ENCODE measurements at places on chromosomes 13 and 19.

DNA sequence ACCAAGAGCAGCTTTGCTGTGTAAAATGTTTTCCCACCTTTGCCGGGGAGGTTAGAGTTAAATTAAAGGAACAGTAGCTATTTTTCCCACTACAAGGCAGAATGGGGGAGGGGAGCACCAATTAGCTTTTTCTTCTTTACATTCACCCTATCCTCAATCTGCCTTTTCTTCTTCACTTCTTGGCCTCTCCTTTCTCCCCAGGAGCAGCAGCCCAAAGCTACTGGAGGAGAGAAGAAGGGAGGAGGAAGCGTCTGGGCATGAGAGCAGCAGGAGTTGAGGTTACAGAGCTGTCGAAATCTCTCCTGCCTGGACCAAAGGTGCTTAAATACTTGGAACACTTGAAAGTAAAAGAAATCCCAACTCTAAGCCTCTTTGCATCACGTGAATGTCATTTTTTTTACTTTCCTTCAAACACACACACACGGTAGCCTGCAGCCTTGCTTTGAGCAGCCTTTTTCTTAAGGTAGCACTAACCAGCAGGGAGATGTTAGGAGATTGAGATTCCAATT lies 39.0 kb upstream of the WASF3 start:
- DNase-seq: no peak

DNA sequence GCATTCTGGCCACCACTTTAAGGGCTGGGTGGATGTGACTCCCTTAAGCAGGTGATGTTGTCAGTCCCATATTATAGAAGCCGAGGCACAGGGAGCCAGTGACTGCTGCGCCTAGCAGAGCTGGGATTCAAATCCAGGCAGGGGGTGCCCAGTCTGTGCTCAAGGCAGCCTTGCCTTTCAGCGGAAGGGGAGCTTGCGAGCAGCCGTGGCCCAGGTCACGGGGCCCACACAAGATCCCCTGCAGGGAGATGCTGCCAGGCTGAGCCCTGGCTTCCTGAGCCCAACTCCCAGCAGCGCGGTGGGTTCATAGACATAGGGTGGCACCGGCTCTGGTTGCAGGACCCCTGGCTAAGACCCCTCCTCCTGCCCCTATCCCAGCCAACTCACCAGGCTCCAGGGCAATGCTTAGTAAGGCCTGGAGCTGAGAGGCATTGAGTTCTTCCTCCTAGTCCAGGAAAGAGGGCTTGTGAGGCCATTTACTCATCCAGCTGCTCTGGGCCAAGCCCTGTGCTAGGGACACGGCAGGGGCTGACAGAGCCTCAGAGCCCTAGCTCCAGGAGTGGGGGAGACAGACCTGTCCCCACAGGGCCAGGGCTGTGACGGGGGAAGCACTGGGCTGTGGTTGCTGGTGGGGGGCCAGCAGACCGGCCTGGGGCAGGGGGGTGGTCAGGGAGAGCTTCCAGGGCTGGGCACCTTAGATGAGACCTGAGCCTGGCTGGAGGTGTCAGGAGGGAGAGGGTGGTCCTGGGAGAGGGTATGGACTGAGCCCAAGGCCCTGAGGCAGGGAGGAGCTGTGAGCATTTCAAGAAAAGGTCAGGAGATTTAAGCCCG lies 9.6 kb downstream of the CAPN12 start:
- no peak for DNase-seq

DNA sequence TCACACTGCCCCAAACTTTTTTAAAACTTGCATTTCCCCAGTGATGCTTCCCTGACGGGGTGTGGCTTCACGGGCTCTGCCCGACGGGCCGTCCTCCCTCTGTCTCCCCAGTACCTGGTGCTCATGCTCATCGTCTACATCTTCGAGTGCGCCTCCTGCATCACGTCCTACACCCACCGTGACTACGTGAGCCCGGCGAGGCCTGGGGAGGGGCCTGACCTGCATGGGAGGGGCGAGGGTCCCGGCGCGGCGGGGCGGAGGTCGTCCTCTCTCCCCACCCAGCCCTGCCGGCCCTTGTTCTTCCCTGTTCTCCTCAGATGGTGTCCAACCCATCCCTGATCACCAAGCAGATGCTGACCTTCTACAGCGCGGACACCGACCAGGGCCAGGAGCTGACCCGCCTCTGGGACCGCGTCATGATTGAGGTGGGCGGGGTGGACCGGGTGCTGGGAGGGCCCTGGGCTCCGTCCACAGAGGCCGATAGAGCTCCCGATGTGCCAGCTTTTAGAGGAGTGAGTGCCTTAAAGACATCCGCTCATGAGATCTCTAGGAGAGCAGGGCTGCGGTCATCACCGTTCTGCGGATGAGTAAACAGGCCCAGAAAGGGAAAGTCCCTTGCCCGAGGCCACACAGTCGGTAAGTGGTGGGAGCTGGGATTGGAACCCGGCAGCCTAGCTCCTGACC lies 6.9 kb downstream of the UPK1A start:
- no peak for DNase-seq

- DNase-seq: no peak
Measured at GRCh38 chr13:31793246-31793645, 53.9 kb downstream of the RXFP2 start.

GRCh38 chr13:60143775-60144174 lies 20.0 kb downstream of the DIAPH3 start:
- no peak for DNase-seq

GRCh38 chr13:22161871-22162270 lies 491.0 kb downstream of the FGF9 start:
- DNase-seq: no peak

GRCh38 chr13:94707400-94708021 lies 4.8 kb downstream of the SOX21 start:
- DNase-seq: no peak

- DNase-seq: no peak
Measured at GRCh38 chr13:77514336-77514726, 21.2 kb upstream of the SCEL start.

GRCh38 chr13:43304945-43305344 lies 281.6 kb downstream of the DNAJC15 start:
- DNase-seq: no peak

DNA sequence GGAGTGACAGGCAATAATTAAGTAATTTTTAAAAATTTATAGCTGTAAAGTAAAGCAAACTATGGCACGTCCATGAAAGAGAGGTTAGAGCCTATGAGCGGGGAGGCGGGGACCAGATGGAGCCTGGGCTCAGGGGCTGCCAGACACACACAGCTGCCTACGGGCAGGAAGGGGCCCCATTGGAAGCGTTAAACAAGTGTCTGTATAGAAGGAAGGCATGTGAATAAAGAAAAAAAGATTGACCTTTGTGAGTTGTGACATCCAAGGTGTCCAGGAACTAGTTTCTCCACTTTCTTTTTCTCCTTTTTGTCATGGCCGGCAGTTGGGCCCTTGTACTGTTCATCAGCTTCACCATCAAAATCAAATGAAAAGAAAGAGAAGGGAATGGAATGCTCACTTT lies 56.8 kb downstream of the LRCH1 start:
- DNase-seq: no peak

GRCh38 chr19:44623080-44623479 lies 9.7 kb downstream of the IGSF23 start:
- no peak for DNase-seq

- DNase-seq: no peak
Measured at GRCh38 chr13:100523981-100524386, 64.6 kb downstream of the GGACT start.

DNA sequence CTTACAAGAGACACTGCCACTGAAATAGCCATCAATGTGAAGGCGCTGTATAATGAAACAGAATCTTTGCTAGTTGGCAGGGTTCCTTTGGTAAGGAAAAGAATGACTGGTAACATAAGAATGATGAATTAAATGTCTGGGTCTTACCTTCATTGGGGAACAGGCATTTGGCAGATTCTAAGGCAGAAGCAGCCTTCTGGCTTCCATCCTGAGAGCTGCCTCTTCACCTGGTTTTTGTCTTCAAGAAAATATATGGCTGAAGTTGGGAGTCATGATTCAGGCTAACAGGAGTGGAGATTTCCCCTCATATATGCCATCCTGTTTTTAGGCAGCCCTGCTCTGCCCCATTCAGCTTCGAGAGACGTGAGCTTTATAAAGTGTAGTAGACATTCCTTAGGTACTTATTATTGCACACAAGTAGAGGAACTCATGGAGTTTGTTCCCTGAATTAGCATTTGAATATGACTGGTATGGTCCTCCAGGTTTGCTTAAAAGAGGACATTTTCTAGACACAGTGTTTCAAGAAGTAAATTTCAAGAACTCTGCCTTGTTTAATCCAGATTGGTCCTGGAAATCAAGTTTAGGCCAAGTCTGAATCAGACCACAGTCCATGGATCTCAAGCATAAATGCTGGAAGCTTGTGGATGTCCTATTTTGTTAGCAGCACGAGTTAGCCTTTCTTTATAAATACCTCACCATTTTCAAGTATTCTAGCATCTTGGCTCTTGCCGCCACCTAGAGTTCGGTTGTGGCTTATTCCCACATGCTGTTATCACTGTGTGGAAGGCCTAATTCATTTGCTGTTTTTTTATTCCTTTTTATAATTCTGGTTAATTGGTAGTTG lies 56.2 kb upstream of the AKAP11 start:
- DNase-seq: no peak

GRCh38 chr19:16376649-16377048 lies 52.0 kb downstream of the KLF2 start:
- DNase-seq: no peak

DNA sequence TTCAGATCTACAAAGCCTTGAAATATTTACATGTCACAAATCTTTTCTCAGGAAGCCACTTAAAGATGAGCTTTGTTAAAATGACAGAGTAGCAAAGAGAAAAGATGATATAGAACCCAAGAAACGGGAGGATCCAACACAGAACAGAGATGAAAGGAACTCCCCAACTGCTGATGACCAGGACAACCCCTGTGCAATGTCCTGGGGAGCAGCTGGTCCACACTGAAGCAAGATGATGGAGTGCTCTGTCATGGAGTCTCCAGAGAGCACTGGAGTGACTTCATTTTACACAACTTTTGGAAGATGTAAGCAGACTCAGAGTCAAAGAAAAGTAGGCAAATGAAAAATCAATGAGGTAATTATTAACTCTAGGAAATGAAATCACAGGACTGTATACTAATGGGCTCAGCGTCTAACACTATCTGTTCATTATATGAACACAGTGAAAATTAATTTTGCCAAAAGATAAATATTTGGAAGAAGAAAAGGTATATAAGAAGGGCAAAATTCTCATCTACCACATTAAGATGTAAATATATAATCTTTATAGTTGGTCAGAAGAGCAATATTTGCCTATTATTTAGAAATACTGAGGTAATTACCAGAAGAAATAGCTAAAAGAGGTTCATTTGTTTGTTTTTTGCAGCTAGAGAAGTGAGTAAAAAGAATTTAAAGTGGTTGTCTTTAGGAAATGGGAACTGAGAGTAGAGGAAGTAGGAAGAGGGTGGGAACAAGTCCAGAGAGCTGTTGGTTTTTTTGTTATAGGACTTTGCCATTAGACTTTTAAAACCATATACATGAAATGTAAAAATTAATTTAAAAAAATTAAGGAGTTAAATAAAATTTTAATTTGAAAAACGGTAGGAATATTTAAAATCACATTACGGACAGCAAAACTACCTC lies 30.5 kb downstream of the MTRF1 start:
- DNase-seq: no peak

- DNase-seq: no peak
Measured at GRCh38 chr19:288911-289310, 2.3 kb downstream of the PLPP2 start.

DNA sequence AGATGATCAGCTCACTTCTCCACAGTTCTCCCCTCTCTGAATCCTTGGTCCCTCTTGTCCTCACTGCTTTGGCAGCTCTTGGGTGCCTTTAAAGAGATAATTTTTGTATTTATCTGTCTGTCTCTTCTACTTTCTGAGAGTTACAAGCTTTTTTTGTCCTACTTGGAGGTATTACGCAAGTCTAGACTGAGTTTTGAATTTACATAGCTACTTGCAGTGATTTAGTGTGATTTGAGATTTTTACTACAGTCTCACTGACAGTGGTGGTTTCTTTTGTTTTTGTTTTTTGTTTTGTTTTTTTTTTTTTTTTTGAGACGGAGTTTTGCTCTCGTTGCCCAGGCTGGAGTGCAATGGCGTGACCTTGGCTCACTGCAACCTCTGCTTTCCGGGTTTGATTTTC lies 22.1 kb downstream of the URI1 start:
- DNase-seq: no peak

DNA sequence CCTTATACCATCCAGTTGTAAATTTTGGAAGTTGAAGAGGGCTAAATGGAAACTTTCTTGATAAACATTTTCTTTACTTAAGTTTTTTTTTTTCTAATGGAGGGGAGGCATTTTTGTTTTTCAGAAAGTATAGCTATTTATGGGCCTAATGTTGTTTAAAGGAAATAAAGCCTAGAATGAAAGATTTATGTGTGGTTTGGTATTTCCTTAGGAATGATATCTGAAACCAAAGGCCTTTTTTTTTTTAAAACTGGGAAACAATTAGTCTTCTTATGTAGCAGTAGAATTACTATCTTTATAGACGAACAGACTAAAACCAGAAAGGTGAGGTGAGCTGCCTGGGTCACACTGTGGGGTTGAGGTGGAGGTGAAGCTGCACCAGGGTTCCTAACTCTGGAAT lies 80.1 kb downstream of the ESD start:
- DNase-seq: no peak

DNA sequence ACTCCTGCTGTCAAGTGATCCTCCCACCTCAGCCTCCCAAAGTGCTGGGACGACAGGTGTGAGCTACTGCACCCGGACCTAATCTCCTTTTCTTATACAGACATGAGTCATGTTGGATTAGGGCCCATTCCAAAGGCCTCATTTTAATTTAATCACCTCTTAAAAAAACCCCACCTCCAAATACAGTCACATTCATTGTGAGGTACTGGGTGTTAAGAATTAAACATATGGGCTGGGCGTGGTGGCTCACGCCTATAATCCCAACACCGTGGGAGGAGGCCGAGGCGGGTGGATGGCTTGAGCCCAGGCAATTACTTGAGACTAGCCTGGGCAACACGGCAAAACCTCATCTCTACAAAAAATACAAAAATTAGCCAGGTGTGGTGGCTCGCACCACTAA lies 46.6 kb downstream of the PIN1 start:
- DNase-seq: no peak

DNA sequence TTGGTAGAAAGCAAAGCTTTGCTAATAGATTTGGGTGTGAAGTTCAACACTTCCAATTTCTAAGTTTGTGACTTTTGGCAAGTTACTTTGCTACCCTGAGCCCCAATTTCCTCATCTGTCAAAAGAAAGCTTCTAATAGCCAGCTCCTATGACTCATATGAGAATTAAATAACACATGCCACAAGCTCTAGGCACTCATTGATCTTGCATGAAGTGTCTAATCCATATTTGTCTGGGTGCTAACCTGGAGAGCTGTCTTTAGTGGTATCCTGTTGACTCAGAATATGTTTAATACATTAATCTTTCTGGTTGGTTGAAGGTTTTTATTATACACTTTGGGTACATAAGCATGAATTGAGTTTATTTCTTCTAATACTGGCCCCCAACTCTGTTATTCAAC lies 188.8 kb downstream of the POSTN start:
- DNase-seq: no peak

GRCh38 chr13:40494513-40494912 lies 171.9 kb downstream of the FOXO1 start:
- DNase-seq: no peak

DNA sequence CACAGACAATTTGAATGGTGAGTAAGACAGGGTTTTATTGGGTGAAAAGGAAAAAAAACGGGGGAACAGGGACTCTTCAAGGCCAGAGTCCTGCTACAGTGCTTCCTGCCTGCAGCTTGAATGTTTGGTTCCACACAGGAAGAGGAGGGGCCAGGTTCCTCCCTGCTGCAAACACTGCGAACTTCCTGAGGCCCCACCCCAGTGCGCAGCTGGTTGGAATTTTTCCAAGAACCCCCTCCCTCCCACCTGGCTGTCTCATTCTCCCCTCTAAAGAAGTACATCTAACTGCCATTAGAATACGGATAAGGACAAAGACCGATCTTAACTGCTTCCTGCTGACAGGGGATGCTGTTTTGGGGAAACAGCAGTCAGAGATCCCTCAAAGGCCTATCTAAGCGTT lies 184.9 kb downstream of the GGACT start:
- DNase-seq: no peak

All from DMS79 (cell line).